Epithelial cell of proximal tubule (primary cell): ENCODE measurements at places on chromosomes 5 and 9. TPM values are rescaled to one million over a fixed set of nuclear protein-coding genes. Genes with fewer than 3 reads are reported as not detected.

GRCh38 chr5:1827886-1828397 lies 26.7 kb downstream of the NDUFS6 start:
- DNase-seq: no peak

- no peak for DNase-seq
Observed at GRCh38 chr5:35153375-35153932, 76.8 kb downstream of the PRLR start.

DNA sequence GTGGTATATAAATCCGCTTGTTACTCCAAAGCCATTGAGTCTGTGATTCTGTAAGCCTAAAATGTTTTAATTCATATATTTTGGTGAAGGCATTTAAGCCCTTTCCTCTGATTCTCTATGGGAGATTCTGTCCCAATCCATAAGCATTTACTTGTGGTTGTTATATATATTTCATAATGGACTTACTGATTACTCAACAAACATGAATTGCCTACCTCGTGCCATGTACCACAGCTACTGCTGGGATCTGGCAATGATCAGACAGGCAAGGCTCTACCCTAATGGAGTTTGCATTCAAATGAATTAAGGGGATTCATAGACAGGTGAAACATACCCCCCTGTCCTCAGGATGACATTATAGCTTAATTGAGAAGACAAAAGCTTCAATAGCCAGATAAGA lies 54.5 kb downstream of the C9orf152 start:
- no peak for DNase-seq

GRCh38 chr9:137138722-137139467 lies at the start of gene GRIN1:
GRIN1 (plus strand) TSS chr9:137139154; CDS start chr9:137139487, 333 bp downstream.
- no peak for DNase-seq

DNA sequence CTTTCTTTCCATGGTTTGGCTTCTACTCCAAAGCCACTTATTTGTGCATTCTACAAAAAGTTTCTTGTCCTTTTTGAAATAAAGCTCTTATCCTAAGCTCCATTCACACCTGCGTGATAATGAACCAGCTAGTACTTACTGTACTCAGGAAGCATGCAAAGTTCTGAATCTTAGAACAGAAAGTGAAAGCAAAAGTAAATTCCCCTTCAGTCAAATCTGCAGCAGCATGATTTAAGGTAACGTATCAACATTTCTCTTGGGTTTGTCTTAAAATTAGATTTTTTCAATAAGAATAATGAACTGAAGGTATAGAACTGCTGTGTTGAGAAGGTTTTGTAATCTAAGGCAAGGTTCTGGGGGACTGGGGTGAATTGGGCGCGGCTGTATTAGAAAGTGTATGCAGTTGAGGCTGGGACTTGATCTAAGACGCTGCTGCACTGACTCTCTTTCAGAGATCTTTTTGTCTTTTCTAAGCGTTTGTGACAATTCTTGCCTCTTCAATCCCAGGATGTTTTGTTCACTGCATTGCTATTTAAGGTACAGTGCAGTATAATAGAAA lies at the start of gene ERAP2:
Gene ERAP2 (plus strand): TSS at position 209 of the 559 bp plus-strand sequence. CDS start 3,186 bp downstream, outside the sequence.
- DNase-seq: no peak

DNA sequence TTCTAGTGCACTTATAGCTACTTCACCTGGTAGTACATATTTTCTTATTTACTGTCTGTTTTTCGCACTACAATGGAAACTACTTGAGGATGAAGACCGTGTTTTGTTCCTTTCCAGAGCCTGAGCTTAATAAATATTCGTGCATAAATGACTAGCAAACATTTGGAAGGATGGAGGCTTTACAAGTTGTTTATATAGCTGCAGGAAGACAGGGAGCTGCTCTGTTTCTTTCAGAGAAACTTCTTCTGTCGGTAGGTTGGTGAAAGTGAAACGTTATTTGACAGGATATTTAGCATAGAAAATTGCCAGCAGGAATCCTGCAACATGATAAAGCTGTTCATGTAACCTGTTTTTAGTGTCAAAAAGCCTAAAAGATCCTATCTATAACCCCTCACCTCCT lies 210.6 kb downstream of the PCSK5 start:
- no peak for DNase-seq

- DNase-seq: no peak
Observed at GRCh38 chr5:145478651-145479050, 356.5 kb downstream of the PRELID2 start.

DNA sequence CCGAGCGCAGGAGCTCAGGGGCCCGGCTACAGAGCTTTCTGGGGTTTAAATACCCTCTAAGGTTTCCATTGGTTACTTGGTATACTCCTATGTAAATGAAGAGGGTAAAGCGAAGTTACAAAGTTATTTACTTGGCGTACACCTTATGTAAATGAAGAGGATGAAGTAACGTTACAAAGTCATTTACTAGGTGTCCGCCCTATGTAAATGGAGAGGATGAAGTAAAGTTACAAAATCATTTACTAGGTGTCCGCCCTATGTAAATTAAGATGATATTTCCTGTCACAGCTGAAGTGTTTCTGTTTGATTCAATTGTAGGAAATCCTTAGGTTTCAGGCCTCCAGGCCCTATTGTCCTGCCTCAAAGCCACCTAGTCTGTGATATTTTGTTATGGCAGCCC lies 358.2 kb downstream of the MTRR start:
- DNase-seq: no peak

GRCh38 chr5:55547781-55548180 lies 13.0 kb upstream of the PLPP1 start:
- no peak for DNase-seq

DNA sequence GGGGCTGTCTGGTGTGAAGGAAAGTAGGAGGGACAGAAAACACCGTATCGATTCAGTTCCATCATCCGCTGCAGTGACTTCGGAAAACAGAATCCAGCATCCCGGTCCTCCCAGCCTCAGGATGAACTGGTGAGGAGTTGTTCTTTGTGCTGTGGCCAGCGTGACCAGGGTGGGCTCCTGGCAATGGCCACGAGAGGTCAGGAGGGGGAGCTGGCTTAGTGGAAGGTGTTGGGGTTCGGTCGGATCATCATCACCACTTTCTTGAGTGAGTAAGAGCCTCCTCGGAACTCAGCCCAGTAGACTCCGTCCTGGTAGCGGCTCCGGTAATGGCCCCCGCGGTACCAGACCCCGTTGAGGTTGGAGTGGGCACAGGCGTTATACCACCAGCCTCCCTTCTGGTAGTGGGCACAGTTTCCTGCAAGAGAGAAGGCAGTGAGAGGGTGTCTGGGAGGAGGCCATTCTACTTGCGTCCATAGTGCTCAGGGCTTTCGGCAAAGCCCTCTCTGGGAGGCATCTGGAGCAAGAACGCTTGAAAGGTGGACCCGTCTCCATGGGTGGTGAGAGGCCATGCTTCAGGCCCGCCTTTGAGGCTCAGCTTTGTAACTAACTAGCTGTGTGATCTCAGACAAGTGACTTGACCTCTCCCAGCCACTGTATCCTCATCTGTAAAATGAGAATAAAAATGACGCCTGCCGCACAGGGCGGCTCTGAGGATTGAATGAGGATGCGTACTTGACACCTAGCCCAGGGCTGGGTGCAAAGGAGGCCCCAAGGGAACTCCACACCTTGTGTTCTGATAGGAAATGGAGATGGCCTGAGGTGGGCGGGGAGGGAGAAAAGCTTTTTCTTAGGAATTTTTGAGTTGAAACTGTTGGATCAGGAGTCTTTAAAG lies 33.5 kb downstream of the ANGPTL2 start:
- no peak for DNase-seq

DNA sequence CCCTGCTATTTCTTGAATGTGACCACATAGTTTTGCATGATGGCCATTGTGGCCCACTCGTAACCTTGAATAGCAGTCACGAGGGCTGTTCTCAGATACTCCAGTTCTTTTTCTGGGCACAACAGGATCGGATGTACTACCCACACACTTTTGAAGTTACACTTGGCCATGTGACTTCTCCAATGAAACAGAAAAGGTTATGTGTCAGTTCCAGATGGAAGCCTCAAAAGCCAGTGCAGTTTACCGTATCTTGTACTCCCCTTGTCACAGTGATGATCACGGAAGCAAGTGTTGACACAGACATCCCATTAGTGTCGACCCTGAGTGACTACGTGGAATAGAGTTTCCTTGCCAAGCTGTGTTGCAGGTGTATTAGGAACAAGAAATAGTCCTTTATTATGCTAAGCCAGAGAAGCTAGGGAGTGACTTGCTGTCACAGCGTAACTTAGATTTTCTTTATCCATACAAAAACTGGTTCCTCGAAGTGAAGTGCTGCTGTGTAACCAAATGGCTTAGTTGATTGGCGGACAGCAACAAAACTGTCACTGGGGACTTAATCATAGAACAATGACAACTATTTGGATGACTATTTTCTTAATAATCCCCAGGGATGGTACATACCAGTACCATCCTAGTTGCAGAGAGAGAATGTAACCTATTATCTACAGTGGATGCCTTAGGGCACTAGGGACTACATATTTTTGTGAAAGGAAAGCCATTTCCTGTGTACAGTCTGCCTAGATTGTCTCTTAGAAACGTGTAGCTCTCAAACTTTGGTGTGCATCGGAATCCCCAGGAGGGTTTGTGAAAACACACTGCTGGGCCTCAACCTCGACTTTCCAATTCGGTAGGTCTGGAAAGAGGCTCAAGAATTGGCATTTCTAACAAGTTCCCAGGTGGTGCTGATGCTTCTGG lies 90.1 kb upstream of the DMRT1 start:
- DNase-seq: no peak

- no peak for DNase-seq
Observed at GRCh38 chr5:122615146-122615545, 159.7 kb upstream of the SNX2 start.

DNA sequence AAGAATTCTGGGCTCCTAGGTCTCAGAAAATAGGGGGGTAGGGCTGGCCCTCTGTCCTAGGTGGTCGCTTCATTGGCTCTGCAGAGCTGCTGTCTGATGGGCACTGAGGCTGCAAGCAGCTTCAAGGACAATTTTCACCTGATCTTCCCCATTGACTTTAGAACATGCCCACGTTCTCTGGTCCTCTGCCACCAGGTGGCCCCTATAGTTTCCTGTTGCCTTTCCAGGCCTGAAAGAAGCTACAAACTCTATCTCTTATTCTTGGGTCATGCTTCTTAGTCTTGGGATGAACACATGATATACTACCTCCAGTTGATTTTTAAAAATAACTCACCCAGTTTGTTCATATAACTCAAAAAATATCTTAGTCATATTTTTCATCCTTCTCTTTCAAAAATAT lies 26.3 kb downstream of the SPZ1 start:
- no peak for DNase-seq

DNA sequence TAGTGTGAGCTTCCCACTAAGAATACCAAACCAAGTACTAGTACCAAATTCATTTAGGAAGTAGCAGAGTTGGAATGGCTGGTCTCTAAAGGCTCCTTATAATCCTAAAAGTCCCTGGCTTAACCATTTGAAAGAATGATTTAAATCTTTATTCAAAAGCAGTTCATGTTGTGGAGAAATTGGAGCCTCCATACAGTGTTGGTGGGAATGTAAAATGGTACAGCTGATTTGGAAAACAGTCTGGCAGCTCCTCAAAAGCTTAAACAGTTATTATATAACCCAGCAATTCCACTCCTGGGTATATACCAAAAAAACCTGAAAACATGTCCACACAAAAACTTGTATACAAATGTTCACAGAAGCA lies 2.9 kb downstream of the PLIN2 start:
- no peak for DNase-seq

GRCh38 chr9:109301012-109301411 lies 19.8 kb downstream of the EPB41L4B start:
- no peak for DNase-seq

- DNase-seq: no peak
Observed at GRCh38 chr9:99253772-99254431, 31.8 kb downstream of the SEC61B start.

DNA sequence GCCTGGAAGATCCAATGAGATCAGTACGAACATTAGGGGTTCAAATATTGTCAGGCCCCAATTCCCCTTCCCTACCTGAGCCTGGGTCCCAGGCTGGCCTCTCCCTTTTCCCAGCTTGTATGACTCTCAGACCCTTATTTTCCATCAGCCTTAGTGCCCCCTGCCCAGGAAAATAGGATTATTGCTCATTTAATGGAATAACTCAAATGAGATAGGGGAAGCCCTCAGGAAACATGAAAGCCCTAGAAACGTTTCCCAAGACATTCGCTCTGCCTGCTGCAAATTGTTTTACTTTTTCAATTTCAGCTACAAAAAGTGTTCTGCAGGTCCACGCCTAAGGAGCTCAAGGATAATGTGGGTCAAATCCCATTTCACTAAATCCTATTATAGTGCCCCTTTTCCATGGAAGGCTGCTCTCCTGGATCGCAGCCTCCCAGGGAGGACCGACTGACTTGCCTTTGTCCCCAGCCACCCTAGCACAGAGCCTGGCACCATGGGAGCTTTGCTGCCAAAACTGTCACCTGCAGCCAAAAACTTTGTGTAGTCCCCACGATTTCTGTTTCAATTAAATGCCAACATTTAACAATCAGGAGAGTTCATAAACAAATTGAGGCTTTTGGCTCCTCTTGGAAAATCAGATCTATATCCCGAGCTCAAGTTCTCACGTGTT lies 46.9 kb downstream of the THOC3 start:
- no peak for DNase-seq

- no peak for DNase-seq
Observed at GRCh38 chr9:588981-589380, 252.5 kb upstream of the DMRT1 start.

DNA sequence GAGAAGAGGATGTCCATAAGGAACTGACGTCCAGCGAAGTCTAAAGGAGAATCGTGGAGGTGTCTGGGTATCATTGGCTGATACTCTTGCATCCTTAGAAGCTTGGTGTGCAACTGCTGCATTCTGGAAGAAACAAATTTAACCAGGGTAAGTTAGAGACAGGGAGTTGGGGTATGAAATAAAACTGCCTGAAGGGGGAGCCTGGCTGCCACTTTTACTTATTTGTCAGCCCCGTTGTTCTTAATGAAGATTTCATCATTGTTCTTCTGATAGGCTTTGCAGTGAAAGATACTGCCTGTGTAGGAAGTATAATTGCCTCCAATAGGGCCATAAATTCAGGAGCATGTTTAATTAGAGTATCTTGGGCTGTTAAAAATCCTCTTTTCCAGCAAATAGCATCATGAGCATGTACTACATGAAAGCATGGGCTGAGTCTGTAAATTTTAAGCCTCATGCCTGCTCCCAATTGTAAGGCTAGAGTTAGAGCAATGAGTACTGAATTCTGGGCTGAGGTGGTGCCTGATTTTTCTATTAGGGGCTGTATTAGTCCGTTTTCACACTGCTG lies 1264.5 kb upstream of the ACO1 start:
- DNase-seq: no peak

- DNase-seq: no peak
Observed at GRCh38 chr9:123922911-123923310, 7.0 kb downstream of the DENND1A start.

DNA sequence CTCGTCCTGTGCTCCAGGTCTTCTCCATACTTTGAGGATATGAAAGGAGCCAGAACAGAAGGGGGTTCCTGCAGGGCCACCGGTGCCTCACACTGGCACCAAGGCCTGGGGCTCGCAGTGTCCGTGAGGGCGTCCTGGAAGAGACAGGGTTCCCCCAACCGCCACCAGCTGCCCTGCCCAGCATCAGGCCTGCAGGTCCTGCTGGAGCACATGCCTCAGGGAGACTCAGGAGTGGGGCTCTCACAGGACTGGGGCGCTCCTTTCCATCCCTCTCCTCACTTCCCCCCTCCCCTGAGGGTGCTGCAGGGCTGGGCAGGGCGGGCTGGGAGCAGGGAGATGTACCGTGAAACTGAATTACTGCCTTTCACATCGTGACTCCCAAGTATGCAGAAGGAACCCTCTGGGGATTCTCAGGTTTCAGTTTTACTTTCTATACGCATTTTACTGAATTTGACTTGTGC lies 31.7 kb downstream of the CEP72 start:
- no peak for DNase-seq

The IFNA10 gene
- not detected in 2 replicates for total RNA-seq

The IFNA17 gene
- not detected in 2 replicates for total RNA-seq

The TMEM174 gene
- total RNA-seq: not detected in 2 replicates

The TXNDC8 gene
- not detected in 2 replicates for total RNA-seq

The PCDHB14 gene
- under 0.01 and 0.23 TPM in 2 replicates for total RNA-seq

The IL13 gene
- total RNA-seq: not detected in 2 replicates
